Activated naive CD4-positive, alpha-beta T cell treated with anti-CD3 and anti-CD28 coated beads, Interleukin-2, amount 50 U/mL, for 16 hours (primary cell): ENCODE measurements at places on chromosomes 7 and 10.

GRCh38 chr10:96772196-96772595 is 51.9 kb upstream of the PIK3AP1 start:
- DNase-seq, result no peak

GRCh38 chr10:98536551-98536950 is 89.8 kb upstream of the HPS1 start:
- DNase-seq, result no peak

DNA sequence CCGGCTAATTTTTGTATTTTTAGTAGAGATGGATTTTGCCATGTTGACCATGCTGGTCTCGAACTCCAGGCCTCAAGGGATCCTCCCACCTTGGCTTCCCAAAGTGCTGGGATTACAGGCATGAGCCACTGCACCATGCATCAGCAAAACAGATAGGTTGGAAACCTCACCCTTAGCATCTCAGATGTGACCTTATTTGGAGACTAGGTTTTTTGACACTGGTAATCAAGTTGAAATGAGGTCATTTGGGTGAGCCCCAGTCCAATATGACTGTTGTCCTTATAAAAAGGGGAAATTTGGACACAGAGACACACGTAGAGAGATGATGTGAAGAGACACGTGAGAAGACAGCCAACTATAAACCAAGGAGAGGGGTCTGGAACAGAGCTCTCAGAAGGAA is 42.5 kb upstream of the TPST1 start:
- no peak for DNase-seq

DNA sequence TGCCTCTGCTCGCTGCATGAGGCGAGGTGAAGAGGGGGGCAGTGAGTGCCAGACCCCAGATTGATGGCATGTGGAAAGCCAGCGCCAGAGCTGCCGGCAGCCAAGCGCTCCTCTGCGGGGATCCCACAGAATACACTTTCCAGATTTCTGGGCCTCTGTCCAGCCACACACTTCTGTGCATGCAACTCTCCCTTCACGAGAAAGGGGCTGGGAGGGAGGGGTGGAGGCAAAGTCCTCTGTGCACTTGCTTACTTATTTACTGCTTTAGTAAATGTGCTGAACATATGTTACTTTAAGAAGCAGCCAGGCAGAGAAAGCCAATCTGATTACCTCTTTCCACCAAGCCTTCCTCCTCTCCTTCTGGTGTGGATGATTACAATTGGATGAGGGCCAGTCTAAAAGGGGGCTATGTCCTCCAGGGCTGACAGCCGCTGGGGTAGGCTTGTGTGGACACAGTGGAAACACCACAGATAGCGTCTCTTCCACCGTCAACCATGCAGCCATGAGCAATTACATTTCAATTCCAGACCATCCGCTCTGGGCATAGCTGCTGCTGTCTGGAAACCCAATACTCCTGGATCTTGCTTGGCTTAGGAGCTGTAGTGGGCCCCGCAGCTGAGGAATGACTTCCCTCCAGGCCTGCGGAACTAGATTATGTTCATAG is 322.8 kb upstream of the ANKRD30A start:
- DNase-seq, result no peak

DNA sequence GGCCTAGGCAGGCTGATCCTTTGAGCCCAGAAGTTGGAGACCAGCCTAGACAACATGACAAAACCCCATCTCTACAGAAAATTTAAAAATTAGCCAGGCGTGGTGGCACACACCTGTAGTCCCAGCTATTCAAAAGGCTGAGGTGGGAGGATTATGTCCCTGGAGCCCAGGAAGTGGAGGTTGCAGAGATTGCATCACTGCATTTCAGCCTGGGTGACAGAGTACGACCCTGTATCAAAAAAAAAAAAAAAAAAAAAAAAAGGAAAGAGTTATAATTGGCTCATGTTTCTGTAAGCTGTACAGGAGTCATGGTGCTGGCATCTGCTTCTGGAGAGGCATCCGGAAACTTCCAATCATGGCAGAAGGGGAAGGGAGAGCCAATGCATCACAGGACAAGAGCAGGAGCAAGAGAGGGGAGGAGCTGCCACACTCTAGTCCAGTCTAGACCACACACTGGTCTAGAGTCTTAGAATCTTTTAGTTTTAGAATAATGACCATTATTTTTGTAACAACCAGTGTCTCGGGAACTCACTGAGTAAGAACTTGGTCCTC is 16.8 kb downstream of the DOCK1 start:
- DNase-seq, result no peak

- no peak for DNase-seq
Measured at GRCh38 chr7:17463511-17464085, 165.1 kb downstream of the AHR start.

DNA sequence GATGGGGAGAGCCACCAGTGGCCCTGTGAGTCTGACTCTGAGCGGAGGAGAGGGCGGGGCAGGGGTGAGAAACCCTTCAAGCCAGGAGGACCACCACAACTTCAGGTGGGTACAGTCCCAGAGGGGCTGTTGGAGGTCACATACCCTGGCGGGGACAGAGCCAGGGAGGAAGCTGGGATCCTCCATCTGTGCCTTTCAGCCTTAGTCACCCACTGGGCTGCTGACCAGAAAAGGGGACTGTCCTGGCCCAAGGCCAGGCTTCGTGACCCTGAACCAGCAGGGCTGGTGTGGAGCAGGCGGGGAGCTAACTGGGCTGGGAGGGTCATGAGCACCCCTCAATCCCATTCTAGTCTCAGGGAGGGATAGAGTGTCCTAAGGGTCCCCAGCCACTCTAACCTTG is 1.5 kb upstream of the CALHM3 start:
- DNase-seq, result no peak

GRCh38 chr7:80842022-80842790 is 76.6 kb downstream of the SEMA3C start:
- DNase-seq, result no peak

DNA sequence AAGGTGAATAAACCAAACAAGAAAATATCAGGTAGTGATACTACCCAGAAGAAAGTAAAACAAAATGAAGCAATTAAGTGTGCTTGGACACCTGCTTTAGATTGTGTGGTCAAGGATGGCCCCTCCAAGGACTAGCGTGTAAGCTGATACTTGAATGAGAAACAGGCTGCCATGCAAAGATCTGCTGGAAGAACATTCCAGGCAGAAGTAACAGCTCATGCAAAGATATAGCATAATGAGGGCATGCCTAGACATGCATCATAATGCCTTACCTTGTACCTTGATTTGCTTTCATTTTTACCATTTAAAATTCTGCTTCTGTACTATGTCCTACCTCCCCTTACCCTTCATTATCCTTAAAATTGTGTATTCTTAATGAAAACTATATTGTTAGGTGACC is 74.8 kb upstream of the HDAC9 start:
- no peak for DNase-seq

GRCh38 chr10:36366843-36367242 is 724.7 kb upstream of the FZD8 start:
- no peak for DNase-seq

GRCh38 chr7:130951976-130952876 is 218.2 kb upstream of the KLF14 start:
- DNase-seq, result no peak

DNA sequence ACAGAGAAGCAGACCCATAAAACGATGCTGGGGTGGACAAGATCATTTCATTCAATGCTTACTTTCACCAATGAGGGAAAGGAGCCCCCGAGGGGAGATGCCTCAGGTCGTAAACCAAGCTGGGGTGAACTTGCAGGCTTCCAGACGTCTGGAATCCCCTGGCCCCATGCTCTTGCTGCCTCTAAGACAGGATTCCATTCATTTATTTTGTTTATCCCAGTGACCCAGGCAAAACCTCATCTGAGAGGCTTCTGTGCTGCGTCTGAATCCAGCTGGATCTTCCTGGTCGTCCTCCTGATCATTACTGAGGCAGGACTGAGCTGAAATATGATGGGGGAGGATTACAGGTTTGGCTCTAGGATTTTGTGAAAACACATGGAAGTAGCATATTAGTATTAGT is 182.9 kb downstream of the MYOF start:
- DNase-seq, result no peak

DNA sequence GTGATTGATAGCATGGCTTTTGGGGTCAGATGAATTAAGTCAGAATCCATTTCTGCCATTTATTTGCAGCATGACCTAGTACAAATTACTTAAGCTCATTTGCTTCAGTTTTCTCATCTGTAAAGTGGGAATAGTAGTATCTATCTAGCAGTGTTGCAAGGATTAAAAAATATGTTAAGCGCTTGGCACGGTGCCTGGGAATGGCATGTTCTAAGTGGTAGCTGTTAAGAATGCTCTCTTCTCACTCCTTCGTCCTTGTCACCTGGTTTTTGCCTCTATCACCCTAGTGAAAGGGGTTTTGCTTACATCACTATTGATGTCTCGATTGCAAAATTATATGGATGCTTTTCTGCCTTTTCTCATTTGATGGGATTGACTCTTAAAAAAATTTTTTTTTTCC is 7.4 kb downstream of the TMEM248 start:
- no peak for DNase-seq

DNA sequence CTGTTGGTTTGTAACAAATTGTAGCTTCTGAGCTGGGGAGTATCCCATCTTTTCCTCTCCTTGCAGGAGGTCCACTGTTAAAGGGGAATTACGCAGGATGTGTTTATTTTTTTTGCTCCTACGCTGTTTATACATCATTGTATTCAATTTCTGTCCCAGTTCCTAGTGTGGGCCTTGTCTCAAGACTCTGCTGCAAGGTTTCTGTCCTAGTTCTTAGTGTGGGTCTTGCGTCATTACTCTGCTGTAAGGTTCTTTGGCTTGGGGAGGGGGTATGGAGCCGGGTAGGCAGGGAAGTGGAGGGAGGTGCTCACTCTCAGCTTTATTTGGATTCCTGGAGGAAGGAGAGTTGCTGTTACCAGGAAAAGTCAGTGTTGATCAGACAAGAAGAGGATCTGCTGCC is 64.0 kb upstream of the TRIM8 start:
- DNase-seq, result no peak

DNA sequence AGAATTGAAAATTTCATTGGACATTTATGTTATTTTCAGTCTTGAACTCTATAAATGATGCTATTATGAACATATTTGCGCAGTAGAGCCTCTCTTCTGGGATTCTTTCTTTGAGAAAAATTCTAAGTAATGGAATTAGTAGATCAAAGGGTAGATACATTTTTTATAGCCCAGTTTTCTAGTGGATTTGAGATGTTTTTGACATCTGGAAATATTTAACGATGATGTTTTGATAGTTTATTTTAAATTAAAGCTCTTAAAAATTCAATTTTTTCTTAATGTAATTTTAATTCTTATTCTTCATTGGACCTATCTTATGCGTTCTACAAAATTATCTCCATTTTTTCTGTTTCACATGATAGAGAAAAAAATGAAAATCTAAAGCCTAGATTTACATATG is 103.0 kb downstream of the ADAM22 start:
- no peak for DNase-seq

DNA sequence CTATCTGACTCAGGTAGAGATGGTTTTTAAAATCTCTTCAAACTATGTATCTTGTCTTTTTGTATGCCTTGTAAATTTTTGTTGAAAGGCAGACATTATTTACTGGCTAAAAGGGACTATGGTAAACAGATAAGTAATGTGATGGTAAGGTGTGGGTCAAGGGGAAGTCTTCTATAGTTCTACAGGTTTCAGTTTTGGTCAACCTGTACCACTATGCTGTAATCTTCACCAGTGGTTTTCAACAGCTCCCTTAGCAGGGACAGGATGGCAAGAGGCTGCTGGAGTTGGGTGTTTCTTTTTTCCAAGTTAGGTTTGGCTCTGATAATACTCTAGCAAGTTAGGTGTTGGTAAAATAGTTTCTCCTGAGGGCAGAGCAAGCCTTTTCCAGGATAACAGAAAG is 32.7 kb upstream of the FZD8 start:
- DNase-seq, result no peak

- no peak for DNase-seq
Measured at GRCh38 chr10:94194256-94194655, 168.5 kb downstream of the NOC3L start.

- no peak for DNase-seq
Measured at GRCh38 chr7:149804106-149804505, 30.7 kb upstream of the ZNF467 start.

- no peak for DNase-seq
Measured at GRCh38 chr7:78151229-78151628, 352.7 kb downstream of the PHTF2 start.

DNA sequence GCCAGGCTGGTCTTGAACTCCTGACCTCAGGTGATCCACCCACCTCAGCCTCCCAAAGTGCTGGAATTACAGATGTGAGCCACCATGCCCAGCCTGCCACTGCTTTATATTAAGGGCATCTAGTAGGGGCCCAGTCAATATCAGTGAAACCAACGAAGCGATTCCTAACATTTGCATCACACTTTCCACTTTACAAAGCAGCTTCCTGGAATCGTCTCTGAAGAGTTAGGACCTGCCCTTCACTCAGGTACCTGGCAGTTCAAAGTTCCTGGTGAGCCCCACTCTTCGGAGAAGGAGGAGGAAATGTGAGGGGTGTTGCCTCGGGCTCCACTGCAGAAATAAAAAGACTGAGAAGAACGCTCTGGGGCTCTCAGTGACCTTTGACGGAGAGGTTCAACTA is 31.1 kb upstream of the EZH2 start:
- DNase-seq, result no peak

DNA sequence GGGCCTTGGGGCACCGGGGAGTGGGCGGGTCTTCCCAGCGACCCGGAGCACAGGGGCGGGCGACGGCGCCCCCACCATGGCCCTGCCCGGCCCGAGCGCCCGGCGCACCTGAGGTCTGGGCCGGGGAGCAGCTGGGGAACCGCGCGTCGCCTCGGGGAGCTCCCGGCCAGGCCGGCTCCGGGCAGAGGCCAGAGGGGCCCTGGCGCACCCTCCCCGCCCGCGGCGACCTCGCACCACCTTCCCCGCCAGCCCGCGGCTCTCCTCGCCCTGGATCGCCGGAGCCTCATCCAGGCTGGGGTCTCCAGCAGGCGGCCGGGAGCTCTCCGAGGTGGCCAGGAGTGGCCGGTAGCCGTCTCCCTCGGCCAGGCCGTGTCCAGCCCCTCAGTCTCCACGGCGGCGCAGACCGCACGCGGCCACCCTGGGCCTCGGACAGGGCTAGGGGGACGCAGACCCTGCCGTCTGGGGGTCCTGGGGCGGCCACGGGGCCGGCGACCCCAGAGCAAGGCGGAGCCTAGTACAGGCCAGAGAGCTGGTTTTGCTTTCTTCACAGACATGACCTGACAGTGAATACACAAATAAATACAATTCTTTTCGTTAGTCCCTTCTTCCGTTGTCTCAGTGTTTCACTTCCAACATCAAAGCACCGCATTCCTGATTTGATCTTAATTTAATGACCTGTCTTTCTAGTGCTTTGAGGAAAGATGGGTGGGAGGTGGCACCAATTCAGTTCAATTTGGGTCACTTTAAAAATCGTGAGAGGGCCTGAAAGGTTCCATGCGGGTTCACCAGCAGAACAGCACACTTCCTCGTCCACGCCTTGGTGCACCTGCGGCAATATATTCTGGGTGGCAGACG is 356.9 kb downstream of the DNAJB6 start:
- DNase-seq, result peak; percentile 8

DNA sequence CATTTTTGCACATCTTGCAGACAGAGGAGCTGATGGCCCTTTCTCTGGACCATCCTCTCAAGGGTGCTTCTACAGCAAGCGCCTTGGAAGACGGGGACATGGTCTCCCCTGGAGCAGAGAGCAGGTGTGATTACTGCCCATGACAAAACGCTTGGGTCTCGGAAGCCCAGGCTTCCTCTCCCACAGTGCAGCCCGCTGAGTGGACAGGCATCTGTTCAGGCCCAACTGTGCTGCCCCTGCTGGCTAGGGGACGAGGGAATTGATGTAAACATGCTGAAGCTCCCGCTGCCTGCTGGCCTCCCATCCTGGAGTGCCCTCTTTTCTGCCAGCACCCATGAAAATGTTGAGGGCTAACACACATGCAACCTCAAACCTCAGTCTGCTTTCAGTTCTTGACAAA is 14.3 kb downstream of the IL15RA start:
- no peak for DNase-seq
